ENCODE measurements at places on chromosomes 12 and 14. TPM values are rescaled to one million over a fixed set of nuclear protein-coding genes. Genes with fewer than 3 reads are reported as not detected.

Gene GALNT9
- not detected for total RNA-seq

Gene ZFHX2
- total RNA-seq, result 1.0 TPM

Gene JPH4
- not detected for total RNA-seq

Gene PPP1R36
- total RNA-seq, result 0.50 TPM

Gene RNF212B
- not detected for total RNA-seq

Gene PLBD2
- 12.7 TPM for total RNA-seq

Gene BDKRB2
- not detected for total RNA-seq

Gene LRCOL1
- not detected for total RNA-seq

Gene NOVA1
- total RNA-seq, result not detected

DNA sequence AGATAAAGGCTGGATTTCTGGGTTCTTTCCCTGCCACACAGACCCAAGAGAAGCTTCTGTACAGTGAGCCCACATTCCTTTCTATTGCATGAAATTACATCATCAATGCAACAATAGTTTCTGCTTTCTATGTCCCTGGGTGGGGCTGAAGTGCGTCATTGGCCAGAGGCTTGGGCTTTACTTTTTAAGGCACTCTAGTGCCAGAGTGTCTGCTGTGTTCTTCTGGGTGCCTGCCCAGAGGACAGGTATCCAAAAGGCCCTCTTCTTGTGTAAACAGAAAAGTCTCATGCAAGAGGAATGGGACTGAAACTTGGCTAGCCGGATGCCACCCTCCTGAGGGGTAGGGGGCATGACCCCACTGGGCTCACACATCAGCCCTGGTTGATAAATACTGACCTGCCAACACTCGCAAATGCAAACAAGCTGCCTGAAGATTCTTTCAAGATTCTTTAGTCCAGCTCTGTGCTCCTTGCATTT is 5.9 kb downstream of the KRT86 start:
- no peak for DNase-seq

GRCh38 chr12:13534645-13535398 is 338.3 kb downstream of the EMP1 start:
- DNase-seq, result peak; percentile 60

- DNase-seq, result peak; percentile 14
Measured at GRCh38 chr12:9244894-9245293, 36.7 kb upstream of the PZP start.

DNA sequence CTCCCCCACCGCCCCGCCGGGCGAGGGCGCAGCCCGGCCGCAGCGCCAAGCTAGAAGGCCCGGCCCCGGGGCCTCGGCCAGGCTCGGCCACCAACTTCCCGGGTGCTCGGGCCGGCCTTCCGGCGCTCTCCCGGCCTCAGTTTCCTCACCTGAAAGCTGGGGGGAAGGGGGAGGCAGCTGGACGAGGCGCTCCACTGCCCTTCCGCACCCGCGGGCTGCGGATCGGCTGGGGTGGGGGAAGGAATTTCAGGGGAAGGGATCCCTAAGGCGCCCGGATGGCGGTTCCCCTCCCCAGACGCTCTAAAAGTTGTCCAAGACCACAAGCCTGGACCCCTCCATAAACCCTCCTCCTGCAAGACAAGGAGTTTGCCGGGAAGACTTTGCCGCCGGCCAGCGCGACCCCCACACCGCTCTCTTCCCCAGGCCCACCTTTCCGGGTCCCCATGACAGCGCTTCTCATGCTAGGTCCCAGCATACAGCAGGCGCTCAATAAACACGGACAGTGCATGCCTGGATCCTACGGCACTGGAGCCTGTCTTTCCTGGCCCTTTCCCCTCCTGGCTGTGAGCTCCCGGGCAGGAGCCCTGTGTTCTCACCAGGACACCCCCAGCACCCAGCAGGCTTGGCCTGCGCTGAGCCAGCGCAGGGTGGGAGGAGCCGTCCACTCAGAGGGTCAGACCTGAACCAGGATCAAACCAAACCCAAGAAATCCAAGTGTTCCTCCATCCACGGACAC is 18.1 kb downstream of the BEGAIN start:
- DNase-seq, result no peak

GRCh38 chr14:86299994-86300393 is 770.0 kb downstream of the FLRT2 start:
- no peak for DNase-seq

DNA sequence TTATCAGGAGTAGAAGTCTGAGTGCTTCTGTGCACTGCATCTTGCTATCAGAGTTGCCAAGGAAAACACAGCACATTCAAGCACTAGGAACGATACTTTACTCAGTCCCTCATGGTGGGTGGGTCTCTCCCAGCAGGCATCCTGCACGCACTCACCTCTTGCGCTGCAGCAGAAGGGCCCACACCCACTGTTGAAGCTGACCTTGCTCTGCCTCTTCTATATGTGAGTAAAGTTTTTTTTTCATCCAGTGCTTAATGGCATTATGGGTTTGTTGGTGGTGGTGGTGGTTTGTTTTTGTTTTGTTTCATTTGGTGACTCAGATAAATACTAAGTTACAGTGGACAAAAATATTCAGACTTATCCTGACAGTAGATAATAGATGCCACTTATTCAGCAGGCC is 348.5 kb downstream of the EGLN3 start:
- DNase-seq, result no peak

DNA sequence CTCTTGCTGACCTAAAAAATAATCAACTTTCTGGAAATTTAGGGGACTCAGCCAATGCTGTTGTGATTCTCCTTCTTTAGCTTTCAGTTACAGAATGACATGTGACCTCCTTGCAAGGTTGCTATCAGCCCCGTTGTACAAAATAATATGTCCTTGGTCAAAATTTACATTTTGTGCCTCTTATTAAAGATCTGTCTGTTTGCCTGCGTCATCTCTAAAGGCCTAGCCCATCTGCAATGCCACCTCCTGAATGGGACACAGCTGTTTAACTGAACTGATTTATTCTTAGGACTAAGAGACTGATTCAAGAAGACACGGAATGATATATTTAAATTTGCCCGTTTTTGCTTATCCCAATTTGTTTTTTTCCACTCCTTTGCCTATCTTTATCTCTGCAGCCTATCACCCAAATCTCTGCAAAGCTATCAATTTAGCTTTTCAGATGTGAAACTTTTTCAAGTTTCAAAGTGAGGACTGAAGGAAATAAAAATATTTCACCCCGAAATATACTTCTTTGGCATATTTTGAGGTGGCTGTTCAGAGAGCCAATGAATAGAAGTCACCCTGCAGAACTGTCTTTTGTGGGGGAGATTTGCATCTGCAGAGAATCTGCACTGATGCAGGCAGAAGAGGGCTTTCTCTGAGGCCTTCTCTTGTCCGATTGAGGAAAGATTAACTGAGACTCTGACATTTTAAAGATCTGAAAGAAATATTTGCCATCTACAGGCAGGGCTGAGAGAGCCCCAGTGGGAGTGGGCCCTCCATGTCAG is 126.0 kb downstream of the VEZT start:
- DNase-seq, result no peak

GRCh38 chr12:10122689-10123088 is 7.3 kb downstream of the CLEC7A start:
- no peak for DNase-seq

GRCh38 chr12:19744705-19745218 is 305.5 kb downstream of the AEBP2 start:
- no peak for DNase-seq

DNA sequence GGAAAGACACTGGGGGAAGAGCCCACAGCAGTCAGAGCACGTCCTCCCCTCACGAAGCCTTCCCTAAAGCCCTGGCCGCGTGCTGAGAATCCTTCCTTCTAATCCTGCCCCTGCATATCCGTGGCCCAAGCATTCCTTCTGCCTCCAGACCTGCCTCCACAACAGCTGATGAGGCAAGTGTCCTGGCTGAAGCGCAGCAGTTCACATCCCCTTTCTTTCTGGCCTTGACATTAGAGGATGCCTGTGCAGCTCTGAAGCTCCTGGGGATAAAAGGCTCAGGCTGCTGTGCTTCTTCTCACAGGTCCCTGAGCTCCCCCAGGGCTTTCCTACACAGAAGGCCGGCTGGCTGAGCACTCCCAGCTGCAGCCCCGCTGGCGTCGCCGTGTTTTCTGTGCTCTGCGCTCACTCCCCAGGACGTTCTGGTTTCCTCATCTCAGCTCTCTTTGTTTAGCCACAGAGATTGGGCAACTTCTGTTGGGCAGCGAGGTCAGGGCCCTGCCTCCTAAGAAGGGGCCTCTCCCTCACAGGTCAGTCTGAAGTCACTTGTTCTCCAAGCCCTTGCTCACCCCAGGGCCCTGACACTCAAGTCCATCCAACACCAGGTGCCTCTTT is 45.8 kb downstream of the NINJ2 start:
- DNase-seq, result no peak

- no peak for DNase-seq
Measured at GRCh38 chr12:127355061-127355841, 911.7 kb upstream of the TMEM132C start.

DNA sequence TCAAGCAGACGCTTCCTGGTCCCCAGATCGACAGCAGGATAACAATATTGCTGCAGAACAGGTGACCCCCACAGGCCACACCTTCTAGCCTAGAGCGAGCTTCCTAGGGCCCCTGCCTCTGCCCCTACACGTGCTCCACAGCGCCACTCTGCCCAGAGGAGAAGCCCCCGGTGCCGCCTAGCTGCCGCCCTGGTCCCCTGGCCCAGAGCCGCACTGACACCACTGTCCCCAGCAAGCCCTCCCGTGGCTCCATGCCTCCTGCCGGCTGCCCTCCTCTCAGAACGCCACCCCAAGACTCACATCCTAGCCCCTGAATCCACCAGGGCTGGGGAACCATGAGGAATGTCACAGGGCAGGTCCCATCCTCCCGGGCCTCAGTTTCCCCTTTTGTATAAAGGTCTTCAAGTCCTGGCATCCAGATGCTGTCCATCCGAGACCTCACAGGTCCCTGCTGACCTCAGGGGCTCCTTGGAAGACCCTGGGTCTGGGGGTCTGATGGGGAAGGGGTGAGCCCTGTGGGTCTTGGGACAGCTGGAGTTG is 31.0 kb downstream of the JAG2 start:
- no peak for DNase-seq

GRCh38 chr12:5798242-5799015 is 146.6 kb downstream of the ANO2 start:
- DNase-seq, result no peak

DNA sequence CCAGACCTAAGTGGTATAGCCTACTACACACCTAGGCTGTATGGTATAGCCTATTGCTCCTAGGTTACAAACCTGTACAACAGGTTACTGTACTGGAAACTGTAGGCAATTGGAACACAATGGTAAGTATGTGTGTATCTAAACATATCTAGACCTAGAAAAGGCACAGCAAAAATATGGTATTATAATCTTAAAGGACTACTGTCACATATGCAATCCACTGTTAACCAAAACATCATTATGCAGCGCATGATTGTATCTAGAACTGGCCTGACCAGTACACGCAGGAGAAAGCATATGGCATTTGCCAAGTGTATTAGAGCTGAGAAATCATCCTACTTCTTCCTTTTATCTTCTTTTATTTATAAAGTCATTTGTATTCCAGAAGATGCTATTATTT is 75.5 kb downstream of the SLC8A3 start:
- DNase-seq, result no peak

DNA sequence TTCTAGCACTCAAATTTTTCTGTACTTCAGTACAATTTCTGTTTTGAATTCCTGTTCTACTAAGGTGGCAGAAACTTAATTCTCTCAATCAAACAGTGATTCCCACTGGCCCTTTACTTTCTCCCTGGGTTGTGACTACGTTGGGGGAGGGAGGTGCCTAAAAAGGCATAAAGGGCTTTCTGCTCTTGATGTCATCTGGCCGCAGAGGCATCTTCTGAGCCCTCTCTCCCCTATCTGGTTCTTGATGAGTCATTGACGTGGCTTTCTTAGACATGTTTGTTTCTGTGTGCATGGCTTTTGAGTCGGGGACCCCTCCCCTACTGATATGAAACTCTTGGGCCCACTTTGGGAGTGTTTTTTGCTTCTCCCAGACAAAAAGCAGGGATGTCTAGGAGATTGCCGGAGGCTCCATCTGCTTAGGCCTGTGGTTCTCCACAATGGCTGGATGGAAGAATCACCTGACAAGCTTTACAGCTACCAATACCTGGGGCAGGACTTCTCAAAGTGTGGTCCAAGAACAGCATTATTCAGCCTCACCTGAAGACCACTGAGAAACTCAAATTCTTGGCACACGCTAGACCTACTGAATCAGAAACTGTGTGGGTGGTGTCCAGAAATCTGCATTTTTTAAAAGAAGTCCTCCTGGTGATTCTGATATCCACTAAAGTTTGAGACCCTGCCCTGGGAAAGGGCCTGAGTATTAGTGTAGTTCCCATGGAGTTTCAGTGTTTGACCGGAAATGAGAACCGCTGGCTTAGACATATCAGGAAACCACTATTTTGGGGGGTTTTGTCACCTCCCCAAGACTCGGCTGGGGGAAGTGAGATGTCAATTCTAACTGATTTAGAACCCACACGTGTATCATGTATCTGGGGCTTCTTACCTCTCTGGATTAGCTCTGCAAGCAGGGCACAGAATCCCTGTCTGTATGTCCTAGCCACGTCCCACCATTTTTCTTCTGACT is 395.7 kb upstream of the PDE3A start:
- DNase-seq, result no peak

GRCh38 chr14:94203473-94204210 is 29.5 kb downstream of the PPP4R4 start:
- no peak for DNase-seq

- no peak for DNase-seq
Measured at GRCh38 chr12:78018171-78018910, 187.6 kb downstream of the NAV3 start.

- DNase-seq, result no peak
Measured at GRCh38 chr14:68375376-68375775, 417.5 kb downstream of the ZFP36L1 start.

DNA sequence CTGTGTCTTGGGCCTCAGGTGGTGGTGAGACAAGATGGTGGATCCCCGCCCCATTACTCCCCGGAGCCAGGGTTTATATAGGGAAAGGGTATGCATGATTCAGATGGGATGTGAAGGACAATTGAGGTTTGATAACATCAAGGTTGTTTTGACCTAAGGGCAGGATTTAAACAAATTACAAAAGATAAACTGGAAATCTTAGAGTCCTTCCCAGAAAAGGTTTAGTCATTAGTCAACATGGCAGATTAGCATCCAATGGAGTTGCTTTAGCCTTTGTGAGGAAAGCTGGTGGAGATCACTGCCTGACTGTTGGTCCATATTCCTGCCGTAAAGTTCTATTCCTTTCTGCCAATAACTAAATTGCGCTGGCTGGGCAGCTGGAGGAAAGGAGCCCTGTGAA is 15.6 kb upstream of the FRMD6 start:
- DNase-seq, result no peak

- DNase-seq, result no peak
Measured at GRCh38 chr12:114213055-114213581, 192.8 kb downstream of the TBX5 start.

GRCh38 chr14:92958373-92959188 is 35.6 kb downstream of the CHGA start:
- no peak for DNase-seq

- peak; percentile 61 for DNase-seq
Measured at GRCh38 chr12:62210422-62210821, 49.8 kb upstream of the USP15 start.

All from activated CD4-positive, alpha-beta T cell treated with anti-CD3 and anti-CD28 coated beads, Interleukin-2, amount 10 ng/mL, durations not matched to agents 7 days and 5 days (primary cell).